ENCODE measurements at places on chromosomes 5 and 9.

- no peak for DNase-seq
These were observed 197.6 kb upstream of the RASA1 start for GRCh38 chr5:87069974-87070608.

- DNase-seq = peak; percentile 48
These were observed 47.5 kb downstream of the DBH start for GRCh38 chr9:133683586-133684120.

- no peak for DNase-seq
These were observed 25.5 kb upstream of the TAS2R1 start for GRCh38 chr5:9655641-9656040.

- DNase-seq = no peak
These were observed 55.2 kb upstream of the ERBIN start for GRCh38 chr5:65871182-65871581.

DNA sequence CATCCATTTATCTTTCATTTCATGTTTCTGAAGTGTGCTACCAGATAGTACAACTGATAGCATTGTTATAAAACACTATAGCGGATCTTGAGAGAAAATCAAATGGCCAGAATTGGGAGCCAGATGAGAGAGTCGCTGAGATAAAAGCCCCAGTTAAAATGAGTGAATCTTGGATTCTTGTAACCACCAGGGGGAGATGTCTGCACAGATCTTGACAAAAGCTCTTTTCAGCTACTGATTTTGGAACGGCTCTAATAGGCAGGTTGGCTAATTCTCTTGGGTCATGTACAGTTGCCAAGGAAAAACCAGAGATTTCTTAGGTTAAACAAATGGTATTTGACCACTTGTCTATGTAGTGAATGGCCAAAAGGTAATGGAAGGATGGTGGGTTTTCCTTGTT is 21.7 kb downstream of the F2RL2 start:
- peak; percentile 30 for DNase-seq

GRCh38 chr5:144585681-144586080 is 415.0 kb downstream of the KCTD16 start:
- DNase-seq = no peak

- DNase-seq = no peak
These were observed 950.6 kb upstream of the NUDT12 start for GRCh38 chr5:104513121-104513602.

GRCh38 chr9:36320466-36320865 is 62.2 kb upstream of the GNE start:
- no peak for DNase-seq

DNA sequence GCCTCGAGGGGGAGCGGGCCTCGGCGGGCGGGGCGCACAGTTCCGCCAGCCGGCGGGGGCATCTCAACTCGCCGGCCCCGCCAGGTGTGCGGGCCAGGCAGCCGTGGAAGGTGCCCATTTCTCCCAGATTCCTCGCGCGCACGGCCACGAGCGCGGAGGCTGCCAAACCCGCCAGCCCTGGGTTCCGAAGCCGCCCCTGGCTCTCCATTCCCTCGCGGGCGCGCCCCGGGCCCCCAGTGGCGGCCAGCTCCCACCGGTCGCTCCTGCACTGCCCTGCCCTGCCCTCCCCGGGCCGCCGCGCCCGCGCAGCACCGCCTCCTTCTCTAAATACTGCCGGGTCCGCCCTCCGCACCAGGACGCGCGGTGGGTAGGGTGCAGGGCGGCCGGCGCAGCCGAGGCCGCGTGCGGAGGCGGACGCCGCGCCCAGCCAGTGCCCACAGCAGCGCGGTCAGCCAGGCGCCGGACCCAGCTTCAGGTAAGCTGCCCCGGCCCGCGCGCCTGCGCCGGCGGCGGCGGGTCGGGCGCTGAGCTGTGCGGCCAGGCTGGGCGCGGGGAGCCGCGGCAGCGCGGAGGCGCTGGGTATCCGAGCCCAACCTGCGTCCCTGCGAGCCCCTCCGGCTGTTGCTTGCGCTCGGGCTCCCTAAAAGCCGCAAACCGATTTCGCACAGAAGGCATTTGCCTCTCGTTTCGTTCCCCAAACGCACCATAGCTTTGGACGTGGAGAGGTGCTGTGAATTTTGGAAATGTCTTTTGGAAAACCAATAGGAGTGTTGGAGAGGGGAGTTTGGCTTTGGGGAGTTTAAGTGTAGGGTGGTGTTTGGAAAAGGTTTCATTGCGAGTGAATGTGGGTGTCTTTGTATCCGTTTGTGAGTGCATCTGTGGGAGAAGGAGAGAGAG is at the start of gene TMEM171:
Gene TMEM171, plus strand, starts transcription at position 354 of the 897 bp plus-strand sequence. CDS start 2,799 bp downstream, outside the sequence.
- DNase-seq = no peak

DNA sequence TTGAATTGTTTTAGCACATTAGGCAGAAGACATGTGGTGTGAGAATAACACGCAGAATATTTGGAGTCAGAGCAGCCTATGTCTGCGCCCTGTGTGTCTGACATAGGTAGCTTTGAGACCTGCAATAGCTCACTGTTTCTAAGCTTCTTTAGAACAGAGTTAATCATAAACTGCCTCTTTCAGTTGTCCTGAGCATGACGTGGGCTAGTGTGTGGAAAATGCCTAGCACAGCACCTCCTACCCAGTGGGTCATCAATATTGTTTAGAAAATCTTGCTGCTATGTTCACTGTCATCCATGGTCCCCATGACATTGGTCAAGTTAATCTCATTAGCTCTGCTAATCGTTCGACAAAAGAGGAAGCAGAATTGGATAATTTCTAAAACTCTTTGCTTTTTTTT is 357.4 kb upstream of the SGCD start:
- no peak for DNase-seq

DNA sequence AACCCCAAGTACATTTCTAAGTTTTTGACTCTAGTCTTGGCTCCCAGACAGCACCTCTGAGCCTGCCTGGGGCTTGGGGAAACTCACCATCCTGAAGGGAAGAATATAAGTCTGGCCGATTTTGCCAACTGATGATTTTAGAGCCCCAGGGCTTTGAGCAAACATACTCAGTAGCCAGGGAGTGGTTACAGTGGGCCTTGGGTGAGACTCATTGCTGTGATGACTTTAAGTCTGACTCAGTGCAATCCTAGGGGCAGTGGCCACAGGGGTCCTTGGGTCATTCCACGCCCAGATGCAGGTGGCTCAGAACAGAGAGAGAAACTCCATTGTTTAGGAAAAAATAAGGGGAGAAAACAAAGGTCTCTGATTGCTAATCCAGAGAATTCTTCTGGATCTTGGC is 312.0 kb upstream of the EDIL3 start:
- no peak for DNase-seq

DNA sequence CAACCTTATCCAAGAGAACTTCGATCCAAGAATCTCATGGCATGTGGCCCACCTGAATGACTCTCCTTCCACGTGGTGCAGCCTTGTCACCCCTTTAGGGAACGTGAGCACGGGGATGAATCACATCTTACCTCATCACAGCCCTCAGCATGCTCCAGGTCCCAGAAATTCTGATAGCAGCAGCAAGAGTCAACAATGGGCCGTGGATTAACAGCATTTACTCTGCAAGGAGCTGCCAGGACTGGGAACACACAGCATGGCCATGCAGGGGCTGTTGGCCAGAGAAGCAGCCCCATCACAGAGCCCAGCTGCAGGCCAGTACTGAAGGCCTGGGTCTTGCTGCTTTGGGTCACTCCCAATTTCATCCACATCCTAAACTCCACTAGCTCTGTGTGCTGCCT is 150.4 kb downstream of the C5orf15 start:
- DNase-seq = no peak

GRCh38 chr5:173514661-173515060 is 101.8 kb downstream of the BOD1 start:
- no peak for DNase-seq

- DNase-seq = no peak
These were observed 54.7 kb upstream of the ALDH1B1 start for GRCh38 chr9:38337706-38338264.

- no peak for DNase-seq
These were observed 367 bp downstream of the PCDHB4 start for GRCh38 chr5:141121985-141122384.

DNA sequence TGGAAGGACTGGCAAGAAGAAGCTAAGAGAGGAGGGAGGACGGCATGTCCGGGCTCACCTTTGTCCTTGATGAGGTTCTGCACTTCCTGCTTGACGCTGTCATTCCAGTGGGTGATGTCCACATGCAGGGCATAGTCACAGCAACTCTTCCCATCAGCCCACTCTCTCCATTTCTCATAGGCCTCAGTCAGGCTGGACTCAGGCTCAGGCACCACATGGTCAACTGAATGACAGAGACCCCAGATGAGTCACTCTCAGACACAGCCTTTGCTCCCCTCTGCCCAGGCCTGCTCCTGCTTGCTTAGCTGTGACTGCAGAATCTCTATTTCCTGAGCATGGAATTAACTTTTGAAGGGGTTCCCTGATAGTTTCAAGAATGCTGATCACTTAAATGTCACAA is 94.2 kb downstream of the DPYSL3 start:
- DNase-seq = no peak

DNA sequence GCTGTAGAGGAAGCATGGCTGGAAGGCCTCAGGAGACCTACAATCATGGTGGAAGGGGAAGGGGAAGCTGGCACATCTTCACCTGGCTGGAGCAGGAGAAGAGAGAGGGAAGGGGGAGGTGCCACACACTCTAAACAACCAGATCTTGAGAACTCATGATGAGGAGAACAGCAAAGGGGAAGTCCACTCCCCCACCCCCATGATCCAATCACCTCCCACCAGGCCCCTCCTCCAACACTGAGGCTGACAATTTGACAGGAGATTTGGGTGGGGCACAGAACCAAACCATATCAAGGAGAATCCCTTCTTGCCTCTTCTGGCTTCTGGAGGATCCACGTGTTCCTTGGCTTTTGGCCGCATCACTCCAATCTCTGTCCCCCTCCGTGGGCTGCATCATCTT is 13.1 kb upstream of the CMBL start:
- DNase-seq = no peak

- no peak for DNase-seq
These were observed 2.2 kb downstream of the LCN10 start for GRCh38 chr9:136740491-136740890.

GRCh38 chr5:90949469-90950358 is 391.1 kb downstream of the ADGRV1 start:
- no peak for DNase-seq

DNA sequence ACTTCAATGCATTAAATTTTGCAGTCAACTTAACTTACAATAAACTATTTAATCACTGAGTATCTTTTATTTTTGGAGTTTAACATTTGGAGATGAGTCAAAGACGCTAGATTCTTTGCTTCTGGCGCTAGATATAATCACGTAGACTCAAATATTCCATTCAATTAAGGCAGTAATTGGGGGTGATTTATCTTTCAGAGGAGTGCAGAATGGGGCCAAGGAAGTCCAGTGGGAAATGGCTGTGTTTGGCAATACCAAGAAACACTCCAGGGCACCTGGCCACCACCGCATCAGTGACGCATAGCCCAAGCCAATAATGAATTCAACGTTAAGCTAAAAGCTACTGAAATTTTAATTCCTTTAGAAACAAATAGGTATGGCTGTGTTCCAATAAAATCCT is 81.2 kb downstream of the PHAX start:
- DNase-seq = no peak

- DNase-seq = no peak
These were observed 104.5 kb upstream of the NFIB start for GRCh38 chr9:14418301-14418940.

DNA sequence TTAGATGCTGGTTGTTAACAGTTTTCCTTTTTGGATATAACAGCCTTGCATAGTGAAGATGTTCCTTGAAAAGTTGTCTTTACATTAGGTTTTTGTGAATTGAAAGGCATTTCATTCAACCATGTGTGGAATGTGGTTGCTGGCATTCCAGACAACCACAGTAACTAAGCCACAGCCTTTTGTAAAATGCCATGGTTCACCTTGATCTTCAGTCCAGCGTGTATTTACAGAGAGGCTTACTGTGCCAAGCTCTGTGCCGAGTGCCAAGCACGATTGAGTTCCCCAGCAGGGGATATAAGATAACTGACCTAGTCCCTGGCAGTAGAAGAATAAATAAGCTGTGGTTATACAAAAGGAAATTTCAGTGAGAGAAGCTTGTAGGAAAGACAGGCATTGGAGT is 4.9 kb downstream of the EXOSC2 start:
- DNase-seq = no peak

DNA sequence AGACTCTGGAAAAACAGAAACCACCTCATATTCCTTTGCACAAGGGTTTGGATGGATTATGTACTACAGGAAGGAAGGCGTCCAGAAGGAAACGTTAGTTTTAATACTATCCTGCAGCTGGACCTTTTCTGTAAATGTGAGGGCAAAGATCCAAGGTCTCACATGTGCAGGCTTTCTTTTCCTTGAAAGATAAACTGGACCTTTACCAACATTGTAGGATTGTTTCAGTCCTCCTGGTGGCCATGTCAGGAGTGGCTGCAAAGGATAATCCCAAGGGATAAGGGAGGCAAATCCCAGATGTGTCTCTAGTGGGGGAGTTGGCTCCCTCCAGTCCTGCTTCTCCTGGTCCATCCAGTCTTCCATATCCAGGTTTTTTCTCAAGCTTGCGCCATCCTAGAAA is 397.5 kb downstream of the HTR1A start:
- no peak for DNase-seq

- DNase-seq = no peak
These were observed 10.2 kb upstream of the NFIB start for GRCh38 chr9:14323985-14324650.

DNA sequence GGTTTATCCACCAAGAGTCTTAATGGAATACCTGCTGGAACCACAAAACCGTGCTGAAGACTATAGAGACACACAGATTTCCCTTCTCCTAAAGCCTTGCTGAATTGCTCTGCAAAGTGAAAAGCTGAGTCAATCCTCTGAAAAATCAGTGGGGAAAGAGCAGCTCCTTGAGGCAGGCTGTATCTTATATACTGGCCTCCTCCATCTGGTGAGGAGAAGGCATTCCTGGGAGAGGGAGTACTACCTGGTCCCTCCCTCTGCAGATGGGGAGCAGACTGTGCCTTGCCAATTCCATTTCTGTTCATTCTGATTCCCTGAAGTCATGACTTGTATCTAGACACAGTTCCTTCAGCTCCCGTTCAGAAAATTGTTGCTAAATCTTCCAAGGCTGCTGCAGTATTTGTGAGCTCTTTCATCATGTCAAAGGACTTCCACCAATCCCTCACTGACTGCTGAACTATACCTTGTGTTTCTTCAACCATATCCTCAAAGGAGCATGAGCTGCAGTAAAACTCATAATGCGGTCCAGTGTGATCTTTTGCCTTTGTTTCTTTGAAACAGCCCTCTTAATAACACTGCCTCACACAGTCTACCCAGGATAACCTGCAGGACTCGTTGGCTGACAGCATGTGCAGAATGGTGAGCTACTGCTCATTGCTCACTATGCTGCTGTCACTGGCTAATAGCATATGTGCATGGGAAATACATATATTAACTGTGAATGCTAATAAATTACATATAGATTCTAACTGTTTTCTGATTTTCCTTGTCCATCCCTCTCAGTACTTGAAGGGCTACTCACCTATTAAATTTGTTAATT is 84.5 kb downstream of the FOXD1 start:
- no peak for DNase-seq
